Neural progenitor cell (in vitro differentiated cells): ENCODE measurements at places on chromosomes 12 and 14.

DNA sequence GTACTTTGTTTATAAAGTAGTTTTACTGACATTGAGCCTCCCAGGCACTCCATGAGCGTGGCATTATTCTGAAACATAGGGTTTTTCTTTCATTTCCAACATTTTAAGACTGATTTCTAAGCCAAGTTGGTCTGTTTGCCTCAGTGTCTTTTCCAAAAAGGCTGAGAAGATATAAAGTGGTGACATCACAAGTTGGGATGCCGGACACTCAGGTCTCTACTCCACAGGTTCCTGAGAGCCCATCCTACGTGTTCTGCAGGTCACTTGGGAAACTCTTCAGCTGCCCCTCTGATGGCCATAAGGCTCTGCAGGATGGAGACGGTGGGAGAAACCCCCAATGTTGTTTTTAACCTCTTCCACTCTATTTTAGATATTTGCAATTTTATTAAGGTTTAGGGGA is 6.0 kb downstream of the RFX4 start:
- no peak for DNase-seq

DNA sequence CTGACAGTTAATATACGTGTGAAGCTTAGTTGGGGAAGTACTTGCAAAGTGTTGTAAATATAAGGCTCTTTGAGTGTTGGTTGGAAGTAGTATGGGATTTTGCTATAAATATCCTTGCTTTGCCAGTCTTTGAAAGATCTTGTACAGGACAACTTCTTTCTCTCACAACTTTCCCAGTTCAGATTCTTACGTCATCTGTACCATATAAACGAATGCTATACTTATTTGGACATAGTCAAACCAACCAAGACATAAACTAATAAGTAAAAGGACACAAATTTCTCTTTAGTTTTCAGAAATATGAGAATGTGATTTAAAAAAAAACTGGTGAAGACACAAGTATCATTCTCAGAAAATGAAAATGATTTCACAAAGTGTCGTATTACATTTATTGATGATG is 153.1 kb upstream of the NPAS3 start:
- no peak for DNase-seq

DNA sequence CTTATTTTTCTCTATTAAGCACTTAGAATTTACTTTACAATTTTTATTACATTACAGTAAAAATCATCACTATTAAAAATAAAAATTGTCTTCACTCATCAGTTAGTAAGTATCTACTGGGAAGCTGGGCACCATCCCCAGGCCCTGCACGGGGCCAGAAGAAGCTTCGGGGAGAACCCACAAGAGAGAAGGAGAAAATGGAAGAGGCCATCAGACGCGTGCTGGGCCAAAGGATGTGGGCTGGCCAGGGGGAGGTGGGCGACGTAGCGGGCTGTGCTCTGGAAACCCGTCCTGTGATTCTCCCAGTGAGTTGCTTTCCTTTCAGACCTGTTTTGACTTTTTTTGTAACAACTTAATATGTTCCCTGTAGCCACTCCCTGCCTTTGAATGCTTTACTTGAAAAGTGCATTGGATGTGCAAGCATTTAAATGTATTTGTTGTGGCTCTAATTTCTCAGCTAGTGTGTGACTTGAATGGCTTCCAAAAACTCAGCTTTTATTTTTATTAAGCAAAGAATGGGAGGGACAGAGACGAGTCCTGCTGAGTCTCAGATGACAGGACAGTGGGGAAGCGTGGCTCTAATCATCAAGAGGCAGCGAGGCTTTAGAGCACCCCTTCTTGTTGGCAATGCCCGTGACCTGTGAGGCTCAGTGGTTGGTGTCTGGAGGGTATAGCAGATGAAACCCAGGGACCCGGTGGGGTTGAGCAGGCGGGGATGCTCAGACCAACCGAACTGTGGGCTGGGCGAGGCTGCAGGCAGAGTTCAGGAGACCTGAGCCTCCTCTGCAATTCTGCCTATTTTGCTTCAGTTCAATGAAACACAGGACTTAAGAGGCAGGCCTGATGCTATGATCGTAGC is 38.8 kb downstream of the SYNE3 start:
- DNase-seq: no peak

DNA sequence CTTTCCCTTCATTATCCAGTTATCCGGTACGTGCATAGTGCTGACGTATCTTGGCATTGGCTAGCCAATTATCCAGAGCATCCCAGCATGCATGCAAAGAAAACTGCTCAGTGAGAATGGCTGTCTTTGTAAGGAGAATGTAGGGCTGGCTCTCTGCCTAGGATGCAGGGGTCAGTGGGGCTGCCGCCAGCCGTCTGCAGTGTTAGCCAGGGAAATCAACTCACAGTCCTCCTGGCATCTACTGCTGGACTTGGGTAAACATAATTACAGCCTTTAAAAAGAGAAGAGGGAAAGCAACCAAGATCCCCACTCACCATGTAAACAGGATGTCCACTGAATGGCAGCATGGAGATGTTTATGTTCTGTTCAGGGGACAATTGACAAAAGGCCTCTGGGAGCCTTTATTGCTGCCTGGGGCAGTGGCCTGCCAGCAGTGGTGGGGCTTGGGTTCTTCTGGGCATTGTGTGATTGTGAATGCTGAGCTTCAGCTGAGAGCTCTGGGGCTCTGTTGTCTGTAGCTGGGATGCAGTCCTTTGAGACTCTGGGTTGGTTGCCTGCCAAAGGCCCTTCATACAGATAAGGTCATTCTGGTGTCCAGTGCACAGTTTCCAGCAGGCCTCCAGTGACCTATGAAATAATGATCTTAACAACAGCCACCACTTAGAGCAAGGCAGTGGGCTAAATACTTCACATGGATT is 121.8 kb downstream of the TBC1D30 start:
- DNase-seq: no peak

GRCh38 chr12:109923481-109924245 is 23.6 kb downstream of the TCHP start:
- no peak for DNase-seq

DNA sequence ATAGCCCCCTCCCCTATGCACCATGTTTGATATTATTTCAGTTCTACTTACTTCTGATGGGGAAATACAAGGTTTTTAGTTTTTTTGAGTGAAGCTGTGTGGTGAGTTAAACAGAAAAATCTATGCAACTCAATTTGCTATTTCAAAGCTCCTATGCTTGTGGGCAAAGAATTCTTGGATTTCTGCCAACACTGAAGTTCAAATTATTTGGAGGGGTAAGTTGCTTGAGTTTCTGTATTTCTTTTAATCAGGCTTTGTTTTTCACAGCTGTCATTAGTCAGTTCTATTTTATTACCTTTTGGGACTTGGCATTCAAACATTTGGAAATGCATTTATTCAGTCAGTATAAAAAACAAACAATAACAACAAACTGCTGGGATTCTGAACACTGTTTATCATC is 407.5 kb upstream of the MGAT4C start:
- DNase-seq: no peak

DNA sequence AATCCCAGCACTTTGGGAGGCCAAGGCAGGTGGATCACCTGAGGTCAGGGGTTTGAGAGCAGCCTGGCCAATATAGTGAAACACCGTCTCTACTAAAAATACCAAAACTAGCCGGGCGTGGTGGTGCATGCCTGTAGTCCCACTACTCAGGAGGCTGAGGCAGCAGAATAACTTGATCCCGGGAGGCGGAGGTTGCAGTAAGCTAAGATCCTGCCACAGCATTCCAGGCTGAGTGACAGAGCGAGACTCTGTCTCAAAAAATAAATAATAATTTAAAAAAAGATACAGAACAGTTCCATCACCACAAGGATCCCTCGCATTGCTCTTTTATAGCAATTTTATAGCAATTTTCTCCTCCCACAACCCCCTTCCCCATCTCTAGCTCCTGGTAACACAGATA is 4.7 kb upstream of the PDE1B start:
- DNase-seq: no peak

GRCh38 chr14:73758392-73759182 is 44.4 kb upstream of the PNMA1 start:
- DNase-seq: peak; percentile 83

DNA sequence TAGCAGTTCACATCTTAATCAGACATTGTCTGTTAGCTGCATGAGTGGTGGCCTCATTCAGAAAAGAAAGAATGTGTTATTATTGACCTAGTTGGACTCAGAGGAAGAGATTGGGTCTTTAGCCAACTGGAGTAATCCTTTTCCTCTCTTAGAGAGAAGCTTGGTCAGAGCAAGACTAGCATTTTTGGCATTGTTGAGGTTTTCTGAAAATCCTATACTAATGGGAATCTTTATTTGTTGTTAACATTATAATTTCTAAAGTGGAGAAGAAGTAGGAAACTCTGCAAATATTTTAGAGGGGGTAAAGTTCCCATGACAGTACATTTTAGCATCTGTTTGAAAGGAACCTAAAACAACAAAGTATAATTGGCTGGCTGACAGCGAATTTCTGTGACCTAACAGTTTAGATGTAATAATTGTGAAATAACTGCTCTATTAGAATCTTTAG is 9.7 kb downstream of the TOX4 start:
- no peak for DNase-seq

- no peak for DNase-seq
These were observed 7.5 kb downstream of the TMEM52B start for GRCh38 chr12:10186299-10186698.
